Muscle of back (tissue), 13 donors: ENCODE measurements at places on chromosomes 5 and 9.
A peak's percentile ranks its signal among the peaks of the same experiment; 100 is the strongest.

DNA sequence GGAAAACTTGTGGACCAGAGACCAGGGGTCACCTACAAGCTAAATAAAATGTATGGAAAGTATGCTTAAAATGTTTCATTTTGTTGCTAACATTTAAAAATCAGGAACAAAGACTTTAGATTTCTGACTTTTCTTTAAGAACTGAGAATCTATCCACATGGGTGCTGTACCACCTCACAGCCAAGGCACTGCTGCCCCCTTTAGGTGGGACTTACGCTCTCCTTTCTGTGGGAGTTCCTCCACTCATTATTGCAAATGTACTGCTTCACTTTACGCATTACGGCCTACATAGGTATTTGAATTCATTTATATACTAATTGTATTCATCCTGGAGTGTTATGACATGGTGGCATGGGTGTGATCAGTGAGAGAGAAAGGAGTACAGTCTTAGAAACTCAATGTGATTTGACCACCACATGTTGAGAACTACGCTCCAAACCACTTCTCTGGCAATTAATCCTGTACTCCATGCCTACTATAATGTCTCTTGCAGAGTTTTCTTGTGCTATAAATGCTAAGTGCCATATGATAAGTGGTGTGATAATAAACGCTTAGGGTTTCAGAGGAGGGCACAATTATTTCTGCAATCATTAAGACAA lies 24.7 kb upstream of the CETN3 start:
- DNase-seq: peak; percentile 22

DNA sequence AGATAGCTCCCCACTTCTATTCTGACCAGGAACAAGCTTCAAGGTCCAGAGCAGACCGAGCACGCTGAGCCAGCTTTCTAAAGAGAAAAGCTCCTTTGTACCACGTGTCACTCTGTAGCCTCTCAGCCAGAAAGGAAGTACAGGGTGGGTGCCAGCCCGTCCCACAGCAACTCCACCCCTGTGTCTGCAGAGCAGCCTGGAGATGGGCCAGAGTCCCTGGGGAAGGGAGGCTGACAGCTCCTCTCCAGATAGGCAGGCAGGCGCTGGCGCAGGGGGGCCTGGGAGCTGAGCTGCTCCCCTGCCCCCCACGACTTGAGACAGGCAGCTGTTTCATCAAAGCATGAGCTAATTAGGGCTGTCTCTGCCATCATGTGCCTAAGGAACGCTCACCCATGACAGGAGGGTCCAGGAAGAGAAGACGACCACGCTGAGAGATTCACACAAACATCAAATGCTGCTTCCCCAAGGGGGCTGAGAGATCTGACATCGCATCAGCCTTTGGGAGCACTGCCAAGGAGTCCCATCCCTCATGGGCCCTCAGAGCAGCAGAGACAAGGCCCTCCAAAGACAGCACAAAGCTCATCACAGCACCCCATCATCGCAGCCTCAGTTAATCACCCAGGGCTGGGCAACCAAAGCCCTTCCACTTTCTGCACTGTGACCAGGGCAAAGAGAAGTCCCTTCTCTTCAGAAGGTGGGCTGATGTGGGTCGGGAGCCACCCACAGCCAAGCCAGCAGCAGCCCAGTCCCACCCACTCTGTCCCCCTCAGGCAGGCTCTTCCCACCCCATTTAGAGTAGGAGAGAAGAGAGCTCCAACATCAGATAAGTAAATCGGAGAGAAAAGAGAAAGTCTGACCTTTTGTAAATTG lies 78.5 kb upstream of the LRRTM2 start:
- peak; percentile 71 for DNase-seq

GRCh38 chr5:21237461-21237860 lies 1249.5 kb upstream of the CDH18 start:
- DNase-seq: no peak

DNA sequence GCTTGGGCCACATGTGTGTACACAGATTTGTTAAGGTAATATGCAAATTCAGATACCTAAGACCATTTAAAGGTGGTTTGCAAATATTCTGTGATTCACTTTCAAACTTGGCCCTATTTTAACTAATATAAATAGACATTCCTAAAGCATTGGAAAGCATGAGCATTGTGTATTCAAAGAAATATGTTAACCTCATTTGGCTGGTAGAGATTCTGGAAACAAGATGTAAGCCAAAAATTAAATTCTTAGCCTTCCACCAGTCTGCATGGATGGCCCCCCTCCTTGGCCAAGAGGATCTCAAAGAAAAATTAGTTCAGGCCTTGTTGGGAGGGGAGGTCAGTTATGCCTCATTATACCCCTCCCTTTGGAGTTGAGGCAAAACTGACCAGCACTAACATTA lies 38.7 kb upstream of the C6 start:
- DNase-seq: no peak

GRCh38 chr9:94944626-94945025 lies 218.1 kb downstream of the AOPEP start:
- no peak for DNase-seq

DNA sequence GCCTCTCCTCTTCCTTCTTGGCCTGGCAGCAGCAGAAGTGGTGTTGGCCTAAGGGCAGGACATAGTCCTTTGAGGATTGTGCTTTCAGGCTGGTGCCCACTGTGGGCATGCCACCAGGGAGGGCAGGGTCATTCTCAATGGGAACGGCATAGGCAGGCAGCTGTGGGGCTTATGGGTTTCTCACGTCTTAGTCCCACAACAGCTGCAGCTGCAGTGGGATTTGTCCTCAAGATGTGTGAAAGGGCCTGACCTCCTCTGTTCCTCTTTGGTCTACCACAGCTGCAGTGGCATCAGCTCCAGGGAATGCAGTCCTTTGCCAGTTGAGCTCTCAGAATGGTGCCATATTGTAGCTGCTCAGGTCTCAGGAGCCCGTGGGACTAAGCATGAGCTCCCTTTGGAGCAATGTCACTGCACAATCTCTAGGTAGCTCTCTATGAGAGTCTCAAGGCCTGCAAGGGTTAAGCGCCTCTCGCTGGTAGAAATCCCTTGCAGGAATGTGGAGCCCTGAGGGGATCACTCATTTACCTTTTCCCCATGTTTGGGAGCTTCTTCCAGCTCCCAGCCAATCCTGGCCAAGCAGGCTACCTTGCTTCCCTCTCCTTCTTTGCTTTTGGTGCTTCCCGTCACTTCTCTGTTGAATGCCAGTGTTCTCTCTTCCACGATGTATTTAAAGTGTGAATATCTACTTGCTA lies 104.8 kb downstream of the GNA14 start:
- DNase-seq: no peak

- no peak for DNase-seq
Observed at GRCh38 chr5:175847061-175847460, 24.3 kb upstream of the CPLX2 start.

DNA sequence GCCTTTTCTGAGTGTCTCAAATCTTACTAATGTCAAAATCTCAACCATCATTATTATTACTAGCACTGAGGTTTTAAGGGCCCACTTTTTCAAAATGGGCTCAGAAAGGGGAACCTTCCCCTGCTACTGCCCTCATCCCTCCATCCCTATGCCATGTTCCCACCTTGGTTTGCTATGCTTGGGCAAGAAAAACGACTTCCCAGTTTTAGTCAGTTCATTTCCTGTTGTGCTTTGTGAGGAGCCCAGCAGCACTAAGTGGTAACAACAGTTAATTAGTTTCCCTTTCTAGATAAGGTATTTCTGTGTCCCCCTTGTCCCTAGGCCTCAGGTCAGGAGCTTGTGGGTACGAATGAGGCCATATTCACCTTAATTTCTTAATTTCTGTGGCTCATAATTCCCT lies 595.2 kb downstream of the RAB3C start:
- no peak for DNase-seq

DNA sequence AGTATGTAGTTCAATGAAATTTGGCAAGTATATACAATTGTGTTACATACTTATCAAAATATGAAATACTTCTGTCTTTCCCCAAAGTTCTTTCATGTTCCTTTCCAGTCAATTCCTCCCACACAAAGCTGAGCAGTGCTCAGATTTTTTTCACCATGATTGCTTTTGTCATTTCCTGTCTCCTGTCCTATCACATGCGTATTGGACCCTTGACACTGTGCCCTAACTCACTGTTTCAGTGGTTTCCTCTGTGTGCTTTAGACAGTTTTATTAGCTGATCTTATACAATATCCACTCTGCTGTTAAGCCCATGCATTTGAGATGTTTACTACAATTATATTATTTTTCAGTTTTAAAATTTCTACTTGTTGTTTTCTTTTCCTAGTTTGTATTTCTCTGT lies 463.6 kb upstream of the MEF2C start:
- no peak for DNase-seq

DNA sequence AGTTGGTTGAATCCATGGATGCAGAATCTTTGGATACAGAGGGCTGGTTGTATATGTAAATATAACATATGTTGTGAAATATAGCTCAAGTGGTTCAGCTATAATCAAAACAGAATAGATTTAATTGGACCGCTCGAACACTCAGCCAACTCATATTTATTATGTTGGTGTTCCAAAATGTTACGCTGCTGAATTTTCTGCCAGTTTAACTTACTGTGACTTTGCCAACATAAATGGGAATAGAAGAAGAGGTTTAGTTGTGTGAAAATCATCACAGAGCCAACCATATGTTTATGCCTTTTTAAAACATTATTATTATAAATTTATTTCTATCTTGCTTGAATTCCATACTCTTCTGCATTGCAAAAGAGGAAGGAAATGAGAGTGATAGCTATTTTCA lies 178.2 kb upstream of the FBXL7 start:
- peak; percentile 17 for DNase-seq

- no peak for DNase-seq
Observed at GRCh38 chr5:83512061-83512745, 40.7 kb downstream of the VCAN start.

DNA sequence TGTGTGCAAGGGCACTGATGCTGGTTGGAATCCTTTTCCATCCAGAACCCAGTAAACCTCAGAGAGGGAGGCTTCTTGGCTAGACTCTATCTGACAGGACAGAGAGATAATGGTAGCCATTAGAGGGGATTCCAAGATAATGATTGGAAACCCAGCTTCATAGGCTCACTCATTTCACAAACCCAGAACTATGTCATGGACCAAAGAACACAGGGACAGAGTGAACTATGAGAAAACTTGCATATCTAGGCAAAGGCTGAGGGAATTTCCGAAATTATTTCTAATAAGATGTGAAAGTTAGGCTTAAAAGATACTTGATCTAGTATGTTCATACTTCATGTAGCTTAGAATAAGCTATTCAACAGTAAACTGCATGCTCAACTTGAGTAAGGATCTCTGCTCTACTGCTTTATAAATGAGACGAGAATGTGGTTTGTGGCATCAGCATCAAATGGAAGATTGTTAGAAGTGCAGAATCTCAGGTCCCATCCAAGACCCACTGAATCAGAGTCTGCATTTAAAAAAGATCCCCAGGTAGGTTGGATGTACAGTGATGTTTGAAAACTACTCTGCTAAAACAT lies 261.4 kb downstream of the DMRT2 start:
- no peak for DNase-seq

GRCh38 chr9:81772144-81772543 lies 82.8 kb upstream of the TLE1 start:
- no peak for DNase-seq

DNA sequence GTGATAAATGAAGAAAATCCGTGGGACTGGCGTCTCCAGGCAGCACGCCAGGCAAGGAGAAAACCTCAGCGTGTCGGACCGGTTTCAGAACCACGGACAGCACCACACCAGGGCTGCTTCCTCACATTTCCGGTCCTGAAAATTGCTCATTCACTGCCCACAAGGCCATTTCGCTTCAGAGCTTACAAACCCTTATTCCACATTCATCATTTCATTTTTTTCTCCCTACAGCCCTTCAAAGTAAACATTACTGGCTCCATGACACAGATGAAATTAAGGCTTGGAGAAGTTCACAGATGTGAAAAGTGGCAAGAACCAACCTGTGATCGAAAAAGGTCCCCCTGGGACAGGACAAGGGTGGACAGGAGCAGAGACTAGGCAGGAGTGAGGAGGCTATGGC lies 1.5 kb upstream of the GPRIN1 start:
- peak; percentile 84 for DNase-seq

- no peak for DNase-seq
Observed at GRCh38 chr9:35696520-35697215, 6.9 kb upstream of the TPM2 start.

- no peak for DNase-seq
Observed at GRCh38 chr5:138981586-138981985, 106.5 kb upstream of the LRRTM2 start.

DNA sequence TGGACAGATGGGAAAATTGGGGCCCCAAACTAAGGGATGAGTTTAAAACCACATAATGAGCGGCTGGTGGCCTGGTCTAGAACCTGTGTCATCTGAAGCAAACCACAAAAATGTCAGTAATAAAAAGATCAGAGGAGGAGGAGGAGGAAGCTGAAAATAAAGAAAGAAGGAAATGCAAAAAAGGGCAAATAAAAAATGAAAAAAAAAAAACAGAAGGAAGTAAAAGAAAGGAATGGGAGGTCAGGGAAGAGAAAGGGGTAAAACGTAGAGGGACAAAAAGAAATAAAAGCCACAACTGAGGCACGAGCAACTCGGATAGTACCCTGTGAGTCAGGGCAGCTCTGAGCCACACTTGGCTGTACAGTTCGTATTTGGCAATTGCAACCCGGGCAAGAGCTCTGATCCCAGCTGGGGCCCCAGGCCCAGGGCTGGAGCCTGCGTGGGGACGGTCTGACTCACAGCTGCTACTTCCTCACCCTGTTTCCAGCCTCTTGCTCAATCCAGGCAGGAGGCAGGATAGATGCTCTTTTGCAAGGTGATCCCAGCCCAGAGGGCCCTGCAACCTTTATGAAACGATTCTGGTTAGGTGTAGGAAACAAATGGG lies 137.9 kb upstream of the TRIM32 start:
- peak; percentile 44 for DNase-seq

GRCh38 chr5:138469540-138470321 lies 4.5 kb downstream of the EGR1 start:
- peak; percentile 49 for DNase-seq

DNA sequence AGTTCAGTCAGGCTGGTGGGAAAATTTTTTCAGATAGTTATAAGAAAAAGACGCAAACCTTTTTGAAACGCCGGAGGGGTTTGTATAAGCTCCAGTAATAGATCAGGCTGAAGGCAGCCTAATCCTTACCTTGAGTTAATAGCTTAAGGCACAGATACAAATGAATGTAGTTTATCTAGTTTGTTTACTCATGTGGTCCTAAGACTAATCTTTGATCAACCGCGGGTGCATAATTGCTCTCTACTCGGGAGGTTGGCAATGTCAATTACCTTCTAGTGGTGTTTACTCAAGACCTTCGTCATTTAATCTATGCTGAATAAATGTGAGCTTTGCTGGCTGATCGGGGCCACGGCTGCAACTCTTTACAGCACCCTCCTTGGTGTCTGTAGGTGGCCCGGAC lies 665 bp upstream of the INSL4 start:
- no peak for DNase-seq

DNA sequence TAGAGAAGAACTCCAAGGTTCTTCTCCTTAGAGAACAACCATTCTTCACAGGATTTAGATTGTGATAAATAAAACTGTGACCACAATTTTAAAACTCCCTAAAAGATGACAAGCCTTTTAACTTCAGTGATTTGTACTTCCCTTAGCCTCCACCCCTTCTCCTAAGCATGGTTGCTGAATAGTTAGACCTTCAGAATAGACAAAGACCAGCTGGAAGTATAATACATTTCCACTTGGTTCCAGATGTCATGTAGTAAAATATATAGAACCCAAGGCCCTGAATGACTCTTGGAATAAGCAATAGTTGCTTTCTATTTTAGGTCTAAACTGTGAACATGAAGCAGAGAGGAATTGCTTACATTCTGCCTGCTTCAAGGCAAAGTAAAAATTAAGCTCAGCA lies 208.7 kb downstream of the ARRDC3 start:
- no peak for DNase-seq
